ENCODE measurements at places on chromosomes 16 and 17.
A peak's percentile ranks its signal among the peaks of the same experiment; 100 is the strongest.

DNA sequence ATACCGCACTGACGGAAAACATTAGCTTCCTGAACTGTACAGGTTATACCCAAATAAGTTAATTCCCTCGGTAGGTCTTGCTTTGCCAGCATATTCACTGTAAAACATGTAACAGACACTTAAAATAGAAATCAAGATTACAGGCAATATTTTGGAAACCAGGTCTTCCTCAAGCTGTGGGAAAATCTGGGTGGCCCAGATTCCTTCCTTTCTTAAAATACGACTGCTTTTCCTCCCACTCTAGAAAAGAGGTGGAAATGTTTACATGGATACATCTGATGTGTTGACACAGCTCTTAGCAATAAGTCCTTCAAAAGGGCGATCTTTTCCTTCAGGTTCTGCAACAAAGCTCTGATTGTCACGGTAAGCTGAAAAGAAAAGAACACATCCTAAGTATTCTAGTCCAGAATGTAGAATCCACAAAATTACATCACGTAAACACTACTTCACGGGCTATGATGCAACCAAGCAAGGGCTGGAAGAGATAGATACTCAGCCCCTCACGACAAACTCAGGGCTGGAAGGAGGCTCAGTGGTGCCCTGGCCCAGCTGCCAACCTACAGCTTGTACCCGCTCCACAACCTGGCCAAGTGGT lies 18.4 kb downstream of the STX8 start:
- DNase-seq: no peak

GRCh38 chr17:45111850-45112249 lies 20.5 kb downstream of the PLCD3 start:
- no peak for DNase-seq

DNA sequence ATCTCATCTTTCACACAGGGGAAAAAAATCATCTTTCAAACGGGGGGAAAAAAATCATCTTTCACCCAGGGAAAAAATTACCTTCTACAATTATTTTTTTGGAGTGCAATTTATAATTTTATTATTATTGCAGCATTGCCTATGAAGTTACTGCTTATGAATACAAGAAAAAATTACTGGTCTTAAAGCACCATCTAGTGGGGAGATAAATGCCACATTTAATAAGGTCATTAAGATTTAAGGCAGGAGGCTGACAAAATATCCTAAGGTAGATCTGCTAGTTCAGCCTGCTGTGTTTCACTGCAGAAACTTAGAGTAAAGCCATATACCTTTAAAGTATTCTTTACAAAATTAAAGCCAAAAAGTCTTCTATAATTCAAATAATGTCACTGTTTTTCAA lies 13.7 kb downstream of the SHCBP1 start:
- DNase-seq: no peak

DNA sequence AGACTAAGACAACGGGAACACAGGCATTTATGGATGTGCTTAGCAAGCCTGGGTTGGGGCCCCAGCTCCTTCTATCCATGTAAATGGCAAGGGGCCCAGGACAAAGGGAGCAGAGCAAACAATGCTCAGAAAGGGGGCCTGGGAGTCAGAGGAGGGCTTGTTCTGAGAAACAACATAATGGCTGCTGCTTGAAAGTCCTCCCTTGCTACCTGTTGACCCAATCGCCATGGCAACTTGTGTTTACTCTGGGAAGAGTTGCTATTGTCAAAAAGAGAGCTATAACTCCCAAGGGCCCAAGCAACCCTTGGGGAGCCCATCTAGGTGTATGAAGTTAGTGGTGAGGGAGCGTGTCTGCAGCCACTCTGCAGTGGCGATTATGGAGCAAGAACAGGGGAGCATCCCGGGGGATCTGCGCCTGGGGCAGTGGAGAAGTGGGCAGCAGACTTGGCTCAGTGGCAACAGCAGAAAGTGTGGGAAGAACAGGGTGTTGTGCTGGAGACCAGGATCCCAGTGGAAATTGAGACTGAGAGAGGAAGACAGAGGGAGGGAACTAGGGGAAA lies 118.7 kb upstream of the NLRP1 start:
- DNase-seq: no peak

- DNase-seq: no peak
Measured at GRCh38 chr17:49822829-49823228, 25.0 kb downstream of the TAC4 start.

DNA sequence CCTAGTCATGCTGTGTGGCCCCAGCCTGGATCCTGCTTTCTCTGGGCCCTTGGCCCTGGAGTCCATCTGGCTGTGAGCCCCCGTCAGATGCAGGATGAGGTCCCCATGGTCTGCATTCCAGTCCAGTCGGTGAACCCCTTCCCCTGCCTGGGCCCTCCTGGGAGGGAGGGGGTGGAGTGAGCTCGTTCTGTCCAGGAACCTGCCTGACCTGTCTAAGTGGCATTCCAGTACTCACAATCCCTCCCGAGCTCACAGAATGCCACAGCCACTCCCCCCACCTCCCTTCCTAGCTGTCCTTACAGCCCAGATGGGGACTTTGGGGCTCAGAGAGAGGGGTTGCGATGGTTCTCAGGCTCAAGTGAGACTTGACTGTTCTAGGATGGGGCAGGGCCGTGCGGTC lies 15.5 kb downstream of the SPNS2 start:
- no peak for DNase-seq

DNA sequence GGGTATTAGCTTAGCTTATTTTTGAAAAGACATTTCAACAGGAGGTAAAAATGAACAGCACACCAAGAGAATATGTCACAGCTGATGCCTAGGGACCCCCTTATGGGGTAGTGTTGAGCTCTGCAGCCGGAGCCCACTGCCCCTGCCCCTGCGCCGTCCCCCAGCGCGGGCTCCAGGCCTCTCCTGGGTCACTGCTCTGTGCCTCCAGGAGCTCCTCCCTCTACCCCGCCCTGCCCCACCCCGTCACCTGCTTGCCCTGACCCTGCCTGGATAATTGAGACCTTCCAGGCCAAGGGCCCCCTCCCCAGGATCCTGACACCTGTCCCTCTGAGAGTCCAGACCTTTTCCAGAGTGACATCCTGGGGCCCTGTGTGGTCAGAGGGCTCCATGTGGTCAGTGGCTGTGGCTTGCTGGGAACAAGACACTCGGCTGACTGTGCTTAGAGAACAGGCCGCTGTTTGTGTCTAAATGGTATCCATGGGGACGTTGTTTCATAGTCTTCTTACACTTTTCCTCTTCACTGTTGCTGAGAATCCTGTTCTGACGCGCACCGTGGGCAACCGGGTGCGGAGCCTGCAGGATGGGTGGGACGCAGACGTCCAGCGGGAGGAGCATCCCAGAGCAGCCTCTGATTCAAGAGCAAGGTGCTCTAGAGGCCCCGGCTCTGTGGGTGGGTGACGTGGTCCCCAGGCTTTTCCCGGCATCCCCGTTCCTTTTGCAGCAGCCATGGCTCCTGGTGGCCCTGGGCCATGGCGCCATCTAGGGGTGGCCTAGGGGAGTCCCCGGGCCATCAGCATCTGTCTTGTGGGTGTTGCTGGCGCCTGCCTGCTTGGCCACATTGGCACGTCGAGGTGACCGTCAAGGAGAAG lies 20.0 kb upstream of the WFIKKN1 start:
- no peak for DNase-seq

DNA sequence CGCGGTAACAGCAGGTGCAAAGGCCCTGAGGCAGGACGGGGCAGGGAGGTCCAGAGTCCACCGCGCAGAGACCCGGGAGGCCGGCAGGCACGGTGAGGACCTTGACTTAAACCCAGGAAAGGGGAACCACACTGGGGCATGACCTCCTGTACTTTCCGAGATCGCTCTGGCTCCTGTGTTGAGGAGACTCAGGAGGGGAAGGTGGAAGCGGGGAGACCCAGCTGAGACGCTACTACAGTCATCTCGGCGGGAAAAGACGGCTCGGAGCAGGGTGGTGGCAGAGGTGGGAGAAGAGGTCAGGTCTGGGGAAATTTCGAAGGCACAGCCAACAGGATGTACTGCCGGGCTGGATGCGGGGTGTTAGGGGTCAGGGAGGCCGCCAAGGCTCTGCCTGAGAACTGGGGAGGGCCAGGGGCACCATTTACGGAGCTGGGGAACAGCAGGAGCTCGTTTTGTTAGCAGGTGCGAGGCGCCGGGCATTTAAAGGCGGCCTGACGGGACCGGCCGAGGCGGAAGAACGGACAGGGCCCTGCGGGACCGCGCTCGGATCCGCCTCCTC lies 22.3 kb downstream of the NPTX1 start:
- DNase-seq: no peak

DNA sequence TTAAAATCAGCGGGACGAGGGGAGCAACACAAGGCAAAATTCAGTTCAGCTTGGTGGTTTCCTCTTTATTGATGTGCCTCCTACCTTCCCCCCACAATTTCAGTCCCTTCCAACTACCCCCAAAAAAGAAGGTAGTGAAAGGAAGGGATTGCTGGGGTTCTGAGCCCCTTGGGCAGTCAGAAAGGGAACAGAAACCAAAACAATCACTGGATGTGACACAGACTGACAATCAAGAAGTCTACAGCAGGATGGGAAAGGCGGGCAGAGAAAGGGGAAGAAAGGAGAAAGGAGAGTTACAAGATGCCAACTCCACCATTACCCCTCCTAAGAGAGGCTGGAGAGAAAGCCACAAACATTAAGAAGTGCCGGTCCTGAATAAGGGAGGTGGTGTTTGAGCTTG lies 1.1 kb upstream of the PHF23 start:
- DNase-seq: no peak

- no peak for DNase-seq
Measured at GRCh38 chr17:70774339-70775117, 605.2 kb downstream of the KCNJ2 start.

- DNase-seq: no peak
Measured at GRCh38 chr17:75262112-75262606, 480 bp downstream of the MRPS7 start.

DNA sequence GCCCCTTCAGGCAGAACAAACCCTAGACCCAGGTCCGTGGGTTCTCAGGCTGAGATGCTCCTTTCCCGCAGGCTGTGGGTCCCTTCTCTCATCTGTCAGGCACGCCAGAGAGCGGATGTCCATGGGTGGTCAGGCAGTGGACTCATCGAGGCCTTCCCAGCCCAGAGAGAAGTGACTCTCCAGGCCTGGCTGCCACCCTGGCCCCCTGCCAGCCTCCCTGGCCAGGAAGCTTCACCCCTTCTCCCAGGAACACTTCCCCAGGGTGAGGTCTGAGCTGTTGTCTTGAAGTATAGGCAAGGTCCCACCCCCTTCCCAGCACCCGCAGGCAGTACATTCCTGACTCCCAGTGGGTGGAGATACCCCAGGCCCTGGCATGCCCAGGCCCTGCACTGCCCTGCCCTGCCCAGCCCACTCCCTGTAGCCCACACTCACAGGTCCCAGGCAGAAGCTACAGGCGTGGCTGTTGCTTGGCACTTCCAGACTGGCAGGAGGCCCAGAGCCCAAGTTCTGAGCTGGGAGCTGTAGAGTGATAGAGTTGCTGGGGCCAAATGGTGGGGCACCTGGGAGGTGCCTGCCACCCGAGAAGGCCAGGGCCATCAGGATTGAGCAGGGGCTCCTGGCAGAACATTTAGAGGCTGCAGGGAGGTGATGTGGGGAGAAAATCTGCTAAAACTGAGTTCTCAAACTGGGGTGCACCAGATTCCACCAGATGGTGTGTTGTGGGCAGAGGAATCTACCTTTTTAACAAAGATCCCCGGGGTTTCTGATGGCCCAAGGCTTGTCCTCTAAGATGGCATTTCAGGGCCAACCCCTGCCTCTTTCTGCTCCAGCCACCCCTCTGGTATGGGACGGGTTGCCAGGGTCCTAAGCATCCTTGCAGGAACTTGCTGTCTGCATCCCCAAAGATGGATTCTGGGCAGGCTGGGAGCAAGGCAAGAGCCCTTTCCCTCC lies 6.7 kb downstream of the ITGA3 start:
- no peak for DNase-seq

DNA sequence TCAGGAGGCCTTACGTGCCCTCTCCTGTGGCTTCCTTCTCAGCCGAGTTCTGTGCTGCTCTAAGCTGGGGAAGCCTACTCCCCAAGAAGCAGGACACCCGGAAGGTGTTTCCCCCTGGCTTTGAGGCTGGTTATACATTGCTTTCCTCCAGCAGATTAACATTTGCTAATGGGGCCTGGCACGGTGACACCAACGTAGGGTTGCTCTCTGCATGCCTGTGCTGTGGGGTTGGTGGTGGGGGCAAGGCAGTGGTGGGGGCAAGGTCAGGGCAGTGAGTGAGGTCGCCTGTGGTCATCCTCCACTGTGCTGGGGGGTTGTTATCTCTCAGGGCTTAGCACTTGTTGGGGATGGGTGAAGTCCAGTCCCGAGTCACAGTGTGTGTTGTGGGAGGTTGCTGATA lies 4.2 kb downstream of the USP6 start:
- DNase-seq: no peak

GRCh38 chr16:78918805-78919305 lies 681.7 kb downstream of the MAF start:
- DNase-seq: no peak

- no peak for DNase-seq
Measured at GRCh38 chr17:65743308-65743655, 181.8 kb upstream of the AXIN2 start.

GRCh38 chr17:57104461-57105175 lies 19.6 kb downstream of the AKAP1 start:
- DNase-seq: no peak

GRCh38 chr17:57385975-57386374 lies 129.7 kb downstream of the MSI2 start:
- no peak for DNase-seq

GRCh38 chr16:88727871-88728270 lies 21.6 kb downstream of the CTU2 start:
- no peak for DNase-seq

DNA sequence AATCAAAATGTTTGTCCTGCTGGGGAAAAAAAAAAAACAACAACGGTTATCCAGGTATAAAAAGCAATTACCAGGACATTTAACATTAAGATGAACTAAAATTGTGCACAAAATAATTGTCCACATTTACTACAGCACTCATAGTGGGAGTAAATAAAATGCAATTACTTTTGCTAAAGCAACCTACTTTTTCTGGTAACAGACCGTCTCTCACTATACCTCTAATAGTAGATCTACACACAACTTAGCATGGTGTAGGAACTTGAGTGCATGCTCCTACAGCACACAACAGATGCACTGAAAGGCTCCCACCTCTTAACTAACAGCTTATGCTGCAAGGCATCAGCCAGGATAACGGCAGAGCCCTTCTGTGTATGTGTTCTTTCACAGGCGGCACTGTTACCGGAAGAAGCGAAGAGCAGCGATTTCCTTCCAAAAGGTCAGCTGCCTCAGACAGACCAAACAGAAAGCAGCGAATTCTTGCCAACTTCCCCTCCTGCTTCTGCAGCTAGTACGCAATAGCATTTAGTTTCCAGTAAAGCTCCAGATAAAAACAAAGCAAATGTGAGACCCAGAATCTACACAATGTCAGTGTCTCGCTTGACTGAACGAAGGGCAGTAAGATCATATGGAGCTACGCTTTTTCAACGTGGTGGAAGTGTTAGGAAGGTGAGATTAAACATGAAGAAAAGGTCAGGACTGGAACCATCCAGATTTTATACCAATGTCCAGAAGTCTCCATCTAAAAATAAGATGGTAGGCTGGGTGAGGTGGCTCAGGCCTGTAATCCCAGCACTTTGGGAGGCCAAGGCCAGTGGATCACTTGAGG lies 27.6 kb downstream of the STAT5B start:
- peak; percentile 77 for DNase-seq

GRCh38 chr17:47693731-47694580 lies at the start of gene TBKBP1:
Gene TBKBP1, plus strand, starts transcription at chr17:47694161. Its CDS starts 1,952 bp downstream, at chr17:47696113.
- DNase-seq: peak; percentile 43

Measured in NCI-H1092 (cell line).